ENCODE measurements at places on chromosomes 1 and 21. TPM values are rescaled to one million over a fixed set of nuclear protein-coding genes. Genes with fewer than 3 reads are reported as not detected.

Gene AVPR1B
- total RNA-seq: not detected

Gene PALMD
- not detected for total RNA-seq

Gene GPR157
- 2.3 TPM for total RNA-seq

Gene SYTL1
- 28.5 TPM for total RNA-seq

Gene RIMS3
- total RNA-seq: 3.6 TPM

GRCh38 chr1:248611883-248612414 lies 14.4 kb upstream of the OR2T10 start:
- peak; percentile 53 for DNase-seq
- no peaks in the 10 kb centered on the region for H3K27me3 ChIP-seq
- no peak overlapping the region for H3K27ac ChIP-seq
- no peaks in the 10 kb centered on the region for H3K36me3 ChIP-seq
- H3K4me1 ChIP-seq: peaks cover 29% of the 10 kb centered on the region

DNA sequence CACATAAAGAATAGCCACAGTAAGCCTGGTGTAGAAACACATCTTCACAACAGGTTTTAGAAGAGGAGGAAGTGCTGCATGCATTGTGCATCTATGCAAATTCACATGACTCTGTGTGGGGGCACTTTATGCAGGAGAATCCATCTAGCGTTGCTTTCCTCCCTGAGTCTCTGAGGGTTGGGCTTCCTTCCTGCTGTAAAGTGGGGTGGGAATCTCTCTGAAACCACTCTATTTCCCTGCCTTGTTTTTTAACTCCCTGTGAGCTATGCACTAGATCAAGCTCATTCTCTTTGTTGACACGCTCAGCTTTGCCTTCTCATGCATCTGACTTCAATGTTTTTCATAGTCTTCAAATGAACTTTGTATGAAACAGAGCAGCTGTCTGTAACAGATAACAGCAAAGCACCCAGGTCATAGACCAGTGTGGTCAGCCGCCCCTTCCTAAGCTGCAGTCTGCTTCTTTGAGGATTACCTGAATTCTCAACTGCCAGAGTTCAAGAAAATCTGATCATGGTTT lies 102.7 kb upstream of the DPH5 start:
- DNase-seq: peak; percentile 23
- H3K36me3 ChIP-seq: no peaks in the 10 kb centered on the region
- peak overlapping the region; percentile 58 for H3K27ac ChIP-seq

- H3K36me3 ChIP-seq: peaks cover 40% of the 10 kb centered on the region
- H3K27ac ChIP-seq: peak within 1 kb of the TSS; percentile 95
- no peaks in the 10 kb centered on the region for H3K27me3 ChIP-seq
- H3K4me1 ChIP-seq: peaks cover 49% of the 10 kb centered on the region
These were observed at the start of gene IL10RB for GRCh38 chr21:33266050-33266788. Gene IL10RB, plus strand, starts transcription at chr21:33266367. Its CDS starts 99 bp downstream, at chr21:33266466.

- H3K27me3 ChIP-seq: peaks cover 4% of the 10 kb centered on the region
- DNase-seq: peak; percentile 84
These were observed 30.8 kb upstream of the RPTN start for GRCh38 chr1:152189657-152190442.

- H3K36me3 ChIP-seq: no peaks in the 10 kb centered on the region
- DNase-seq: no peak
- no peak overlapping the region for H3K27ac ChIP-seq
- peaks cover 4% of the 10 kb centered on the region for H3K27me3 ChIP-seq
- no peak overlapping the region for H3K4me3 ChIP-seq
These were observed 364.0 kb downstream of the CAMTA1 start for GRCh38 chr1:7149080-7149838.

- H3K27ac ChIP-seq: no peak overlapping the region
- no peaks in the 10 kb centered on the region for H3K4me1 ChIP-seq
- no peak overlapping the region for H3K4me3 ChIP-seq
These were observed 334.2 kb upstream of the CAMK1G start for GRCh38 chr1:209249280-209249670.

DNA sequence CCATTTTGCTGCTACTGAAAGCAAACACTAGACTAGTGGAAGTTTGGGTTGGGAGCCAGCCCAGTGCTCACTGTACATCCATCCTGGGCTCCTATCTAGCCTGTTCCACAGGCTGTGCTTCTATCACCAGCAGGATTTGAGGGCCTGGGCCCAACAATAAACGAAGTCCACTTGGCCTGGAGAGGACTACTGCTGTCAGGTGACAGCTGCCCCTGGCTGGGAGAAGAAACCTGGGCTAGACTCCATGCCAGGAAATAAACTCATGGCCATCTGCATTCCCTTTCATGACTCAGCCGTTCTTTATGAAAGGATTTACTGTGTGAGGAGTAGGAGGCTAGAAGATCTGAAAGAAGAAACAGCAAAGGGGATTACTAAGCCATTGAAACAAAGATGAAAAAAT lies 35.5 kb downstream of the COLGALT2 start:
- no peak for DNase-seq
- no peaks in the 10 kb centered on the region for H3K27me3 ChIP-seq
- H3K4me1 ChIP-seq: peaks cover 18% of the 10 kb centered on the region
- H3K4me3 ChIP-seq: no peak overlapping the region
- no peaks in the 10 kb centered on the region for H3K36me3 ChIP-seq

Measured in activated naive CD4-positive, alpha-beta T cell treated with anti-CD3 and anti-CD28 coated beads for 36 hours (primary cell).